Hematopoietic multipotent progenitor cell treated with erythropoietin and hydrocortisone succinate and interleukin-3 and kit ligand, for 15 days (in vitro differentiated cells): ENCODE measurements at places on chromosomes 4 and X.
A peak's percentile ranks its signal among the peaks of the same experiment; 100 is the strongest.

GRCh38 chr4:184705692-184706091 lies 28.2 kb downstream of the CENPU start:
- DNase-seq = peak; percentile 29

DNA sequence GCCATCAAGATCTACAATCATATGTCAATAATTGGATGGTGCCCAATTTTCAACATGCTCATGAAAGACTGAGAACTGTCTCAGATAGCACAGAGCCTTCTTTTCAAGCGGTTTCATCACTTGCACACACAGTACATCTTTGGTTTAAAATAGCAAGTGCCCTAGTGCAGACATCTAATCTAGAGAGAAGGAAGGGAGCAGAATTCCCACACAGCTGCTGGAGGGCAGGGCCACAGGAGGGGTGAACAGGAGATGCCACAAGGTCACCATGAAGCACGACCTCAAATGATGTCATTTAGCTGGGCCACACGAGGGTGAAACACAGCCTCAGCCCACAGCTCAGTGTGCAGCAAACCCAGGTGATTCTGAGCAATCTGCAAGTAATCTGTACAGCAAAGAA lies 24.3 kb downstream of the LEF1 start:
- no peak for DNase-seq

- no peak for DNase-seq
Measured at GRCh38 chr4:181308476-181309312, 934.5 kb upstream of the TENM3 start.

- no peak for DNase-seq
Measured at GRCh38 chr4:113958766-113959538, 20.5 kb downstream of the ARSJ start.

DNA sequence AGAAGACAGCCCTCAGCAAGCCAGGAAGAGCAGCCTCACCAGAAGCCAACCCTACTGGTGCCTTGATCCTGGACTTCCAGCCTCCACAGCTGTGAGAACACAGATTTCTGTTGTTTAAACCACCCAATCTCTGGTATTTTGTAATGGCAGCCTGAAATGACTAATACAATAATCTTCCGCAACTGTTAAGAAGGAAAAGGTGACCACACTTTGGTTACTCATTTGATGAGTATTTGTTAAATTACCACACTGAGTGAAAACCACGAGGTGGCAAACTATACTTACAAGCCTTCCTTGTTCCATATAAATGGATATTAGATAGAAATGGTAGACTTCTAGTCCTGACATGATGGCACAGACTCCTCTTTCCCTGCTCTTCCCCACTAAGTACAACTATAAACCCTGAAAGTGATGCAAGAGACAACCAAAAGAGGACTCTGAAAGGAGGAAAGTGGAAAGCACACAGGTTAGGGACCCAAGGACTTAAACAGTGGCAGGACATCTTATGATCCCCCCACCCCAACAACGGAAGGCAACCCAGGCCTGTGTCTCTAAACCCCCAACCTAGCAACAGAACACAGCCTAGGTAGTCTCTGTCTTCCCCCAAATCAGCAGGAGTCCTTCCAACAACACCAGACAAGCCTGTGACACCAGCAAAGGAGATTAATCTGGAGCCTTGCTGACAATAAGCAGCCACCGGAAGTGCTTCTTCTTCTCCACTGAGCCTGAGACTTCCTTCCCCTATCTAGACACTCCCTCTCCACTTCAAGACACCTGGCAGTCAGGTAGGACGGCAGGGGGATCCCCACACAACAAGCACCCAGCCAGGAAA lies 12.3 kb downstream of the ZNF182 start:
- DNase-seq = no peak

GRCh38 chr4:37101182-37101581 lies 143.4 kb upstream of the NWD2 start:
- DNase-seq = no peak

DNA sequence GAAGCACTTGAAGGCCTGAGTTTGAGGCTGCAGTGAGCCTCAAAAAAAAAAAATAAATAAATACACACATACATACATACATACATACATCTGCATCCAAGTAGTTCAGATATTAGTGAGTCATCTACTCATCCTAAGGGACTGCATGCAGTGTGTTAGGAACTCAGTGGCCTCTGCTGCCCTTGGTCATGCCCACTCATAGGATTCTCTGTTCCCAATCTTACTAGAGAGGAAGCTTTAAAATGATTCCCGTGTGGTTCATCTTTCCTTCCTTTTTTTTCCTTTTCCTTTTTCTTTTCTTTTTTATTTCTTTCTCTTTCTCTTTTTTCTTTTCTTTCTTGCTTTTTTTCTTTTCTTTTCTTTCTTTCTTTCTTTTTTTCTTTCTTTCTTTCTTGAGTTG lies 10.9 kb upstream of the YIPF6 start:
- DNase-seq = no peak

GRCh38 chr4:102567427-102567826 lies 66.3 kb downstream of the NFKB1 start:
- no peak for DNase-seq

DNA sequence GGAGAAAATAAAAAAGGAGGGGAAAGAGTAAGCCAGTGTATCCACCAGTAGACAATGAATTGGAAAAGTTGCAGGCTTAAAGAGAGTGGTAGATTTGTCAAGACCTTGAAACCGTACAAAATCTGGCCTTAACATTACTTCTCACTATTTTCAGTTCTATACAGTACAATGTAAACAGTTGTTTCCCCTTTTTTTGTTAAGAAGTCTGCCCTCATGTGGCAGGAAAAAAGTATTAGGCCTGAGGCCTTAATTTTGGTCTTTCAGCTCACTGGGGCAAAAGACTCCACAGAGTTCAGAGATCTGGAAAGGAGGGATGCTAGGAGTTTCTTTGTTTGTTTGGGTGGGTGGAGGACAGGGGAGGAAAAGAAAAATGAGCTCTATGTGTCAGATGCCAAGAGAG lies 92.8 kb upstream of the CCDC160 start:
- DNase-seq = no peak

DNA sequence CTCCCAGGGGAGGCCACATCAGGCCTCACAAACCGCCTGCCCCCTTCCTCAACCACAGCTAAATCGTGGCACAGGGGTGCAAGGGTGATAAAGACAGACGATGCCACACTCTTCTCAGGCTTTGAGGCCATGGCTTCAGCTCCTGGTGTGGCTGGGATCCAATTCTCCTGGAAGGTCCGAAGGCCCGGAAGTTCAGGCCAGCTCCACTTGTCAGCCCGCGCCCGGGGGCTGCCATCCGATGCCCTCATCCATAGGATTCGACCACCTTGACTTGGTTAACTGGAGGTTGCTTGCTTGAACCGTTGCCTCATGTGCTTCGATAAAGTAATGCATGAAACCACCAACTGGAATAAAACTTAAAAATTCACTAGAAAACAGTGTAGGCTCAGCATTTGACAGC lies 8.2 kb downstream of the TEX13C start:
- DNase-seq = no peak

- no peak for DNase-seq
Measured at GRCh38 chr4:77344784-77345183, 187.8 kb downstream of the CCNG2 start.

- DNase-seq = no peak
Measured at GRCh38 chrX:23372220-23372902, 37.7 kb downstream of the PTCHD1 start.

DNA sequence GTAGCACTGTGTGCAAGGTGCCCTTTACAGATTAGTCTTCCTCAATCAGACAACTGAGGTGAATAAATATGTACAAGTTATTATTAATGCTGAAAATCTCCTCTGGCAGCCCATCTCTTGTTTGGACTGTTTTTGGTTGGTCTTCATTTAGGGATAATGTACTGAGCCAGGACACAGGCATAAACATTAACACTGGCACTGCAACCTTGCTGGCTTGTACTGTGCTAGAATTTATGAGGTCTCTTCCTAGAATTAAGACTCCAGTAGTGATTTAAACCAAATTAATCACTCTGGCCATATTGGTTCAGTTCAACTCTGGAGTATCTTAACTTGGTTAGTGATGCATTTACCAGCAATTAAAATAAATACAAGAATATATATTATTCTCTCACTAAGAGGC lies 244.7 kb upstream of the GK2 start:
- DNase-seq = no peak
